Posterior vena cava (tissue), 2 donors: ENCODE measurements at places on chromosomes 2 and 18.

DNA sequence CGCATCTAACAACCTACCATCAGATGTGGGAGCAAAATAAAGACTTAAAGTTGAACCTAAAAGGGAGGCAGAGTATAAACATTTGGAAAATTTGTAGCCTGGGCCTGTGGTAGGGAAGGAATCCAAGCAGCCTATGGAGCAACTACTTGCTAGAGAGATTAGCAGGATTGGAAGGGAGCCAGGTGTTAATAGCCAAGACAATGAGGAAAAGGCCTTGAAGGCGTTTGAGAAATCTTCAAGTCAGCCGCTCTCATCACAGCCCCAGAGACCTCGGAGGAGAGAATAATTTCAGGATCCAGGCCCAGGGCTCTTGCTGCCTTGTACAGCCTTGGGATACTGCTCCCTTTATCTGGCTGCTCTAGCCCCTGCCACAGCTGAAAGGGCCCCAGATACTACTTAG, 219.7 kb downstream of the THSD7B start:
- no peak for DNase-seq

DNA sequence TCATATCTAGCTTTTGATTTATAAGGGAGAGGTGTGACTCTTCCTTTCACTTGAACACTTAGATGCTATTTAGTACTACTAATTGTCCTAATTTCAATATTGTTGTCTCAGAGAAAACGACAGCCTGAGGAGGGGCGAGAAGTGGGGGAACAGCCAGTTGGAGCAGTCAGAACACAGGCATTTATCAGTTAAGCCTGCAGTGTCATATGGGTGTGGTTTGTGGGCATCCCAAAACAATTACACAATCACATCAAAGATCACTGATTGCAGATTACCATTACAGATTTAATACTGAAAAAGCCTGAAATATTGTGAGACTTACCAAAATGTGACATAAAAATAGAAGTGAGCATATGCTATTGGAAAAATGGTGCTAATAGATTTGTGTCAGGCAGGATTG, 15.8 kb downstream of the TMEM131 start:
- DNase-seq, result no peak

DNA sequence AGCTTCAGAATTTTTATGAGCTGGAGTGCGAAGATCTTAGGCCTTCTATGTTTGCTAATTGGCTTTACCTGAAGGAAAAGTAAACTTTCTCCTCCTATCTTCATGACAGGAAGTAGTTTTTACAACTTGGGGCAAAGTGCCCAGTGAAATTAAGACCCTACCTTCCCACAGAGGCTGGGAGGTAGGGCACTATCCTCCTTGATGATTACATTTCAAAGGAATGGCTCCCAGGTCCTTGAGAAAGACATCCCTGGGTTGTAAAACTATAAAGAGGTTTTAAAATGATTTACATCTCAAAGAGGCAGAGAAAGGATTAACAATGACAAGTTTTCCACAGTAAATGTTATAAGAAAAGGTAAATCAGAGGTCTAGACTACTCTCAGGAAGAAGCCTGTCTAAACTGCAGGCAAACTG, 155.8 kb downstream of the CDH7 start:
- DNase-seq, result no peak

- no peak for DNase-seq
These were observed 202.1 kb upstream of the ACVR2A start for GRCh38 chr2:147642765-147643164.

- DNase-seq, result no peak
These were observed 13.9 kb upstream of the SLC1A4 start for GRCh38 chr2:64975232-64975821.

- no peak for DNase-seq
These were observed 7.9 kb upstream of the LBH start for GRCh38 chr2:30223413-30223874.

GRCh38 chr2:187150670-187151069, 297.4 kb downstream of the CALCRL start:
- no peak for DNase-seq

DNA sequence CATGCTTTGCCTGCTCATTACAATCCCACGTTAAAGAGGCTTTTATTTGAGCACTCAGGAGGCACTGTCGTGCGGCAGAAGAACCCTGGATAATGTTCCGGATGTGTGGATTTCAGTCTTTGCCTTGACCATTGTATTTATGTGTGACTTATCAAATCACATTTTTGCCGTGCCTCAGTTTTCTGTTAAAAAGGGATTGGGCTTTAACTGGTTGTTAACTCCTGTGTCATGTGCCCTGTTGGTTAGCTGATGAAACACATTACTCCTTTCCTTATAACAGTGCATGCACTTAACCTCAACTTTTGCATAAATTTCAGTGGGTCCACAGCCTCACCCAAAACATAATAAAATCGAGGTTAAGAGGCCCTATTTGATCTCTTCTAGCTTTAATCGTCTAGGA, 52.7 kb downstream of the NAB1 start:
- no peak for DNase-seq

- no peak for DNase-seq
These were observed 1.2 kb downstream of the STON1 start for GRCh38 chr2:48531141-48531648.

- DNase-seq, result no peak
These were observed 360.7 kb downstream of the ZEB2 start for GRCh38 chr2:144159240-144159639.

DNA sequence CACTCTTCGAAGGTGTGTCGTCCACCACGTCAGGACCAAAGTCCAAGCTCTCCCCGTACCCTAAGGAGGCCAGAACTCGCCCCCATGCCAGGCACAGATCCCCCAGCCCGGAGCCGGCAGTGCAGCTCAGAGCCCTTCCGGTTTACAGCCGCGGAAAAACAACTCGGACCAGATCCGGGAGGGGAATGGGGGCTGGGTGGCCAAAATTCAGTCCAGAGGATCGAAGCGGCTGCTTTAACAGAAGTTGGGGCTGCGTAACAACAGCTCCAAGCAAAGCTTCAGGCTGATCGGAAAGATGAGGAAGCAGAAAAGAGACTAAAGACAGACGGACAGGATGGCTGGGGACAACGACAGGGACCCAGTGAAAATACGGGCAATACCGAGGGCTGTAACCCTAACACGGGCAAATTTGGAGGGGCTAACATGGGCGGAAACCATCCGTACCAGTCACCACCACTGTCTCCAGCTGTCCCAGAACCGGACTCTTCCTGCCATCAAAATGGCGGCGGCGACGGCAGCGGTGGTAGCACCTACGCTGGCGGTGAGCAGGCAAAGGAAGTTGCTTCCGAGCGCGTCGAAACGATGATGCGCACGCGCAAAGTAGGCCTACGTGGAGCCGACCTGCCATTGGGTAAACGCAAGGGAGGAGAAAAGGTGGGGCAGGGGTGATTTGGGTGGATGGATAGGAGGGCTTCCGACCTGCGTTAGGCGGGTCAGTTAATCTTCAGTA, at the start of gene MMADHC:
MMADHC (minus strand) TSS at position 556 of the 730 bp plus-strand sequence. CDS start 678 bp downstream, outside the sequence.
- peak; percentile 98 for DNase-seq

GRCh38 chr2:98029718-98030222, 34.0 kb upstream of the TMEM131 start:
- DNase-seq, result no peak

DNA sequence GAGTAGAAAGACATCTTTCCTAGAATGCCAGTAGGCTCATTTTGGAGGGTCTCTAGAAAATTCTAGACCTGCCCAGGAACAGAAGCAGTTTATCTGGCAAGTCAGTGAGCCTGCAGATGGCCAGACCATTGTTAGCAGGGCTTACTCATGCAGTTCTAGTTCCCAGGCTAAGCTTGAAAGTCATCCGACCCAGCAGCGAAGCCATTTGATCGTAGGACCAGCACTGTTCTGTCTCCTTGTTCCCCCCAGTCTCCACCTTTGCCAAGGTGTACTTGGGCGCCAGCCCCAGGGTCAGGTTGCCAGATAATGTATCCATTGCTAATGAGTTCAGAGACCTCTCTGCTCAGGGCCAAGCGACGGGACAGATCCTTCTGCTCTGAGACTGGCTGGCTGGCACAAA, 70.1 kb downstream of the EPAS1 start:
- no peak for DNase-seq

GRCh38 chr2:146370826-146371225, 1474.0 kb upstream of the ACVR2A start:
- no peak for DNase-seq

DNA sequence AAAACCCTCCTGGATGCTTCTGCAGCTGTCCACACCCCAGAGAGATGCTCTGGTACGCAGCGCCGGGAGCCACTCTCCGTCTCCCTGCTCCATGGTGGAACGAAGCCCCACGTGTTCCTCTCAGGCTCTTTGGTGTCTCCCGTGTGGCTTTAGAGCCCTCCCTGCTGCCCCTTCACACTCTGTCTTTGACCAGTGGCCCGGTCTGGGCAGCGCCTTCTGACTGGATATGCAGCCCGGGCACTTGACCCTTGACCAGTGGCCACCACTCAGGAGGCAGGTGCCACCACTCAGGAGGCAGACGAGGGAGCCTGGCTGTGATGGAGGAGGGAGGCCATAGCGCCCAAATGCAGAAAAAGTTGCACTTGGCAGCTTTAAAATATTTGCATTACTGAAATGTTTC, 214.5 kb upstream of the SALL3 start:
- DNase-seq, result peak; percentile 59

- no peak for DNase-seq
These were observed 6.6 kb downstream of the EMX1 start for GRCh38 chr2:72923833-72924352.

GRCh38 chr2:235897992-235898391, 270.2 kb downstream of the GBX2 start:
- no peak for DNase-seq

GRCh38 chr2:38037325-38037724, 38.6 kb downstream of the CYP1B1 start:
- DNase-seq, result no peak

GRCh38 chr2:186189816-186190215, 296.2 kb upstream of the ZC3H15 start:
- DNase-seq, result no peak

GRCh38 chr2:173280853-173281252, 73.8 kb upstream of the CDCA7 start:
- DNase-seq, result no peak

- no peak for DNase-seq
These were observed 10.5 kb downstream of the CYB5A start for GRCh38 chr18:74281011-74281979.

DNA sequence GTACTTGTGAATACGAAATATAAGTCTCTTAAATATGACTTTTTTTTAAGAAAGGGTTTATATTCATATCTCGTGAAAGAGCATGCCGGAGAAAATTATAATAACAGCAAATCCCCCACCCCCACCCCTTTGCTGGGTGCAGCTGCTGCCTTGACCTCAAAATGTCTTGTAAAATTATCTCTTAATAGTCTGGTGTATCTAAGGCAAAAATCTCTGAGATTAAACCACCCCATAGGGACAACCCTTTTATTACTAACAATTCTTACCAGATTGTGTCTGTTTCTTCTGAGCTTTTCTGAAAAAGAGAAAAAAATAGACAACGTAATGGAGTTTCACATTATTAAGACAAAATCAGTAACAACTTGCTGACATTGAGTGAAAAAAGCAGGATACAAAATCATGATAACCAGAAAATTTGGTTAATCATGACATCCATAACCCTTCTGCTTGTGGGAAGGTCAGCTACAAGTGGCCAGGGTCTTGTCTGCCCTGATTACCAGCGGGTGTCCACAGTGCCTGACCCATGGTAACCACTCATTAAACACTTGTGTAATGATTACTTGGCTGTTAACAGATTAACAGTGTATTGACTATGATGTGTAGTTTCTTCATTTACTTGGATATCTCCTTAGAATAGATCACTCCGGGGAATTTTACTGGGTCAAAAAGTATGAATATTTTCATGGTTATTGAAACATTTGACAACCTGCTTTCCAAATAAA, 1.5 kb downstream of the STRADB start:
- DNase-seq, result no peak

GRCh38 chr2:210562091-210562490, 5.7 kb downstream of the CPS1 start:
- no peak for DNase-seq

DNA sequence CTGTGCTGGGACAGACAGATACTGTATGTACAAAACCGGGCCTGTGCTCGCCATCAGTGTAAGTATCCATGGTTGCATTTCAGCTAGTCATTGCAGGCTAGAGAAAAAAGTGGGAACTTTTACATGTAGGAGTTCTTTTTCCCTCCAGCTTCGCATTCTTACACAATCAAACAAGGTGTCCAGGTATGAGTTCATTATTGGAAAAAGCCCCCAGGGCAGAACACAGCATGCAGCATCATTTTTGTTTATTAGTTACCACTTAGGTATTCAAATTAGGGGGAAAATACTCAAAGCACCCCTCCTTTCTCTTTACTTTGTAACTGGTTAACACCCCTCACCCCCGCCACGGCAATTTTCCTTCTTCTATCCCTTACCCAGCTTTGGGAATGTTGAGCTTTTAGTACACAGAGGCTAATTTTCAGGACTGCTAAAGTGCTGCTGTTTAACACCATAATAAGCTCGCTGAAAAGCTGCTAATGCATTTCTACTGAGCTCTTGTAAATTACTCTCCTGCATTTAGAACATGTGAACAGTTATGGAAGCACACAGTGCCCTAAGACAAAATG, 13.6 kb downstream of the UPP2 start:
- no peak for DNase-seq

DNA sequence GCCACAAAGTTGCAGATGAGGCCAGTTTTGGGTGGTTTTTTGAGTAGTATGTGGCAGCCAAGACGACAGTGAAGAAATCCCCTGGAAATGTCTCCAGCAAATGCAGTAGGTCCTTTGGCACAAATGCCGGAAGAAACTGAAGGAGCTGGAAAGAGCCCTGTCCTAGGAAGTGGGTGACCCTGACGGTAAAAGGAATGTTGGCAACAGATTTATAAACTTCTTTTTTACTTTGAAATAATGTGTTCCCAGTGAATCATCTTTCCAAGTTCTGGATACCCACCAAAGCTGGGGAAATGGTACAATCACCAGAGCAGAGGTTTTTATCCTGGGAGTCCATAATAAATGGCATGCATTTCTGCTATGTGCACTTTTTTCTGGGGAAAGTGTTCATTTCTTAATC, 112.9 kb downstream of the CSRNP3 start:
- DNase-seq, result no peak

- no peak for DNase-seq
These were observed 13.2 kb upstream of the SS18 start for GRCh38 chr18:26103579-26103978.

DNA sequence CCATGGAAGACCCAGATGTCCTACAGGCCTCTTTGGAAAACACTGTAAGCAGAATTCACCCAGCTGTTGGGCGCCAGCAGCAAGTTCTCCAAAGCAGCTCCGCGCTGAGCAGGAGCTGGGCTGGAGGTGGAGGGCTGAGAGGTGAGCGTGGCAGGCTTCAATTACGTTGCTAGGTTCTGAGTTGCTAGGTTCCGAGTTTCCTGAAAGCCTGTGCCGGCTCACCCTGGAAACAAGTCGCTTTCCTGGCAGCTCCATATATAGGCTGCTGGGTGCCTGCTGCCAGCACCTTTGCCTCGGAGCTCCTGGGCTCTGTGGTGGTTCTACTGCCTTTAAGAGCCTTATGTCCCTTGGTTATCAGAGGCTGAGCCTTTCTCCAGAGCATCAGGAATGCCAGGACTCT, 14.4 kb upstream of the EGR4 start:
- no peak for DNase-seq

DNA sequence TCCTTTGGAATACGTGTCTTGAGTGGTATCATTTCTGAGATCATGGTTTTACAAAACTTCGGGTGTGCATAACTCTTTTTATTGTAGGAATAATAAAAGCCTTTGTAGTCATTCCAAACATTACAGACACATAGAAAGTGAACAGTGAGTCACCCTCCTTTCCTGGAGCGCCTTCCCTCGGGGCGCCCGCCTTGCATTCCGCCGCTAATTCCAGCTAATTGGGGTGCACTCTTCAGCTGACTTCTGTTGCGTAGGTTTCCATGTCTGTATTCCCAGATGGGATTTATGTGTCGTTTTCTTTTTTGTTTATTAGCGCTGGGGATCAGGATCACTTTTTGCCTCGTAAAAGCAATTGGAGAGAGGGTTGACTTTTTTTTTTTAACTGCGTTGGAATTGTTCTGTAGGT, 18.7 kb downstream of the SH3BP4 start:
- DNase-seq, result no peak
